T-helper 9 cell (primary cell): ENCODE measurements at places on chromosomes 12 and 14.

GRCh38 chr14:23751616-23752015, 115.5 kb downstream of the DHRS2 start:
- DNase-seq = no peak

DNA sequence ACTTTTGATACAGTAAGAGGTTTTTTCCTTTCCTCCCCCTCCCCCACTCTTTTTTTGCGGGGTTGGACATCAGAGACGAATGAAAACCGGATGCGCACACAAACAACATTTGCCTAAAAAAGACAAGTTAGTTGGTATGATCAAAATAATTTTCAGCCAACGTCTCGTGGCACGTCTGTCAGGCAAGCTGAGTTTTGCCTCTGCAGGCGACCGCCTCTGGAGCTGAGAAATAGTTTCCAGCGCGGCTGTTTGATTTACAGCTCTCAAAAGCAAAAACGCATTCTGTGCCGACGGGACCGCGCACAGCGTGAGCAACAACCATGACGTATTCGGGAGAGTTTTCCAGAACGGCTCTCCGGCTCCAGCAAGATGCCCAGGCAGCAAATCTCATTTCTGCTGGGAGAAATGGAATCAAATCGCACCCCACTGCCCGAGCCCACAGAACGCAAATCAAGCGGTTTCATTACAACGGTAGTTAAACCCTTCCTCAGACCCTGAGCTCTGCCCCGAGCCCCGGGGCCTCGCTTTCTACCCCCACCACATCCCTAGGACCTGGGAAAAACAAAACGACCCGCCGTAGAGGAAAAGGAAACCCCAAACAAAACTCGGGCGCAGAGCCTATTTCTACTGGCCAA, 14.2 kb upstream of the CALM1 start:
- DNase-seq = peak; percentile 49

- no peak for DNase-seq
Observed at GRCh38 chr12:112676507-112676906, 115.0 kb upstream of the RPH3A start.

GRCh38 chr12:40622246-40622838, 69.9 kb upstream of the CNTN1 start:
- no peak for DNase-seq

GRCh38 chr12:63038713-63039100, 103.8 kb upstream of the PPM1H start:
- no peak for DNase-seq

DNA sequence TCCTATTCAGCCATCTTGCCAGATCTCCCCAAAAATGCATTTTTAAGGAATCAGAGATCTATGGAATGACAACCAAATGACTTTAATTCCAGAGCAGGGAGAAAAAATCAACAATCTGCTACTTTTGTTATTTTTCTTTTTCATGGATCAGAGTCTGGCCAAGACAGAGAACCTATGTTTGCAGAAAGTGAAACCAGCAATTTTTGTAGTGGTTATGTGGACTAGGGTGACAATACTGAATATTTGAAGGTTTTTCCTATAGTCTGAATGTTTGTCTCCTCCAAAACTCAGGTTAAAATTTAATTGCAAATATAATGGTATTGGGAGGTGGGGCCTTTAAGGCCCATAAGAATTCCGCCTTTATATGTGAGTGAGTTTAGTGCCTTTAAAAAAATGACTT, 30.9 kb downstream of the KLRK1 start:
- no peak for DNase-seq

DNA sequence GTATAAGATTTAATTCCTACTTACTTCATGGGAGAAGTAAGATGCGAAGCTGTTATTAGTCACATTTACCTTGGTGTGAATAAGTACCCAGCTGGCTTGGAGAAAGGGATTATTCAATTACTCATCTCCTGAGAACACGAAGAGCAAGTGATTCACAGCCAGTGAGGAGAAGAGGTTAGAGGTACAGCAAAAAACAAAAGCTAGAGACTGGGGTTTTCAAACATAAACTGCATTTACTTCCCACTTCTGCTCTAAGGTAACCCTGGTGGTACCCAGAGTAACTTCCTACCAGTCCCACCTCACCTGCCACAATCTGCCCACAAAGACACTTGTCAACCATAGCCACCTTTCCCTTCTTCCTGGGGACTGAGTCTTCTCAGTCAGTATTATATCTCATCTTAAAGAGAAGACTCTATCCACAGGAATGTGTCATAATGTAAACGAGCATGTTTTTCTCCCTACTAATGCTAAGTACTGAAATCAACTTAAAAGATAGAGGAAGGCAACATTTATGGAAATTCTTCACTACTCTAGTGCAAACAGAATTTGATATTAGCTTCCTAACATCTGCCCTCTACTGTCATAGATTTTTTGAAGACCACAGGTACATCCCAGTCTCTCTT, 6.0 kb upstream of the IL22 start:
- DNase-seq = no peak

GRCh38 chr14:97177635-97178034, 380.5 kb downstream of the VRK1 start:
- no peak for DNase-seq

DNA sequence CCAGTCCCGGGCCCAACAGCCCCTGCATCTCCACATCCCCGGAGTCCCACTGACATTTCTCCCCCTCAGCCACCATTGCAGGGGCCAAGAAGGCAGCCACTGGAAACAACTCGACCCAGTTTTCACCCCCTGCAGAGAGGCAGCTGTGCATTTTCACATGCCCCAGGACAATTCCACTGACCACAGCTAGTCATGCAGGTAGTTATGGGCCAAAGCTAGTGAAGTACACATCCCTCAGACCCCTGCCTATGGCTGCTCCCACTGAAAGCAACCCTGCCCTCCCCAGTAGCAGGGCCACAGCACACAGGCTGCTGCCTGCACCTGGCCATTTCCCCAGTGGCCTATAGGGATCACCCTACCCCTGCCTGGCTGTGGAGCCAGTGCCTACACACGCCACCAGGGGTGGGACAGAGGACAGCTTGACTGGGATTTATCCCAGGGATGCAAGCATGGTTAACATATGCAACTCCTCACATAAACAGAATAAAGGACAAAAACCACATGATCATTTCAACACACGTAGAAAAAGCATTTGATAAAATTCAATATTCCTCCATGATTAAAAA, 154.0 kb downstream of the NDUFA12 start:
- no peak for DNase-seq
